ENCODE measurements at places on chromosomes 5 and 9.

GRCh38 chr5:135012033-135012588, 21.9 kb downstream of the PITX1 start:
- no peak for DNase-seq

DNA sequence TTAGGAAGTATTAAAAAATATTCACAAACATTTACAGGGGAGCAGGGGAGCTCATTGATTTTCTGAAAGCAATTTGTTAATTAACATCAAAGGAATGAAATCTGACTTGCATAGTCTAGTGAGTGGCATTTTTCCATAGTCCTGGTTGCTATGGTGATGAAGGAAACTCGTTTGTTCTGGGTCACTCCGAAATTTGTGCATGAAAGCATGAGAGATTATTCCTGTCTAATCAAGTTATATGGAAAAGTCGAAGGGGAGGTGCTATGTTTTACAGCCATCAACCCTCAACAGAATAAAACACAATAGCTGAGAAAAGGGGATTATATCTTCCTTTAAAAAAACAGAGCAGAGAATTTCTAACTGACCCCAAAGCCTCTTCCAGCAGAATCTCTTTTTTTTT, 1495.7 kb upstream of the WWC1 start:
- DNase-seq: no peak

GRCh38 chr9:134461426-134461982, 135.2 kb downstream of the RXRA start:
- no peak for DNase-seq

DNA sequence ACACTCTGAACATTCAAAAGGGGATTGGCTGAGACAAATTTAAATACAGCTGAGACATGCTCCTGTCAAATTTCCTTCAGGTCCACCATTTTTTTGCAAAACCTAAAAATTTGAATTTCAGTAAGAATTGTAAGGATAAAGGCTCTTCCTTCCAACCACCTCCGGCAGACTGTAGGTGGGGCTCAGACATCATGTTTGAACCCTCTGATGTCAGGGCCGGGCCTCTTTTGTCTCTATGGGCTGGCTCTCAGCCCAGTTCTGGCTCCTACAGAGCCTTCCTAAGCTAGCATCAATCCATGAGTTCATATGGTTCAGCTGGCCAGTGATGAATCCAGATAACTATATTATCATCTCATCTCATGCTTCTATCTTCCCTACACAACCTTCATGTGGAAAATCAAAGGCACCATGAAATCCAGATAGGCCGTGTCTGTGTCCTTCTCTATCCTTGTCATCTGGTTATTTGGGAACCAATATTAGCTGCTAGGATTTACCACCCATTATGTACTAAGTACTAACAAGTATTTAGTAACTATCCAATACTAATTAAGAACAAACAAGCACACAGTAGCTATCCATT, 44.2 kb downstream of the NIPSNAP3B start:
- DNase-seq: no peak

GRCh38 chr5:168086746-168087145, 204.7 kb upstream of the WWC1 start:
- DNase-seq: no peak

GRCh38 chr5:56508249-56508648, 275.1 kb upstream of the ANKRD55 start:
- DNase-seq: no peak

DNA sequence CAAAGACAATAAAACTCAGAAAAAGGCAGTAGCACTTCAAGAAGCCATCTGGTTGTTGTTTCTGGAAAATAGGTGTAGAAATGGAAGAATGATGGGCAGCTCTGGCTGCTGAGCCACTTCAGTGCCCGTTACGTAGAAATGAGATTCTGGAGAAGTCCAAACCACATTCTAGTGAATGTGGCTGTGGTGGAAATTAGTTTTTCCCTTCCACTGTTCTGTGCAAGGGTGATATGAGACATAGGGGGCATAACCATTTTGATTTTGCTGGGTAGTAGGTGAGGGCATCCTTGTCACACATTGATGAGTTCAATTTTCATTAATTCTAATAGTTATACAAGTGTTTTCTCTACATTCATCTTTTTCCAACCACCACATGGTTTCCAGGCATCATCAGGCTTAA, 275.1 kb downstream of the MCTP1 start:
- DNase-seq: no peak

GRCh38 chr5:115214541-115214940, 44.8 kb upstream of the TRIM36 start:
- DNase-seq: no peak

DNA sequence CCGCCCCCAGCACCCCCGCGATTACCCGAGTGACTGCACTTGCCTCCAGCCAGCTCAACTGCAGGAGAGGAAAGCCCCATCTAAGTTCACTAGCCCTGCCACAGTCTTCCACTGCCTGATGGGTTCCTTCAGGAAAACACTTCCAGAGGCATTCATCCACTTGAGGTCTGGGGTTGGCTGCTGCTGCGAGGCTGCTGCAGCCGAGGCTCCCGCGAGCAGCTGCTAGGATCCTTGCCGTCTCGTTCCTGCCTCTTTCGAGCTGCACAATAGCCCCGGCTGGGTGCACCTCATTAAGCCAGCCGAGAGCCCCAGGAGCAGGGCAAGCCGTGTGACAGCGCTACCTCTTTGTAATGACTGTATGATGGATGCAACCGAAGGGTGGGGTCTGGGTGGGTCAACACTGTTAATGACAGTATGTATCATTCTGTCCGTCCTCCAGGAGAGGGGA, 24.2 kb upstream of the ELAVL2 start:
- DNase-seq: no peak

- DNase-seq: no peak
Measured at GRCh38 chr5:169162407-169162806, 138.5 kb downstream of the SLIT3 start.

- no peak for DNase-seq
Measured at GRCh38 chr9:82467436-82467835, 478.9 kb downstream of the SPATA31D1 start.

DNA sequence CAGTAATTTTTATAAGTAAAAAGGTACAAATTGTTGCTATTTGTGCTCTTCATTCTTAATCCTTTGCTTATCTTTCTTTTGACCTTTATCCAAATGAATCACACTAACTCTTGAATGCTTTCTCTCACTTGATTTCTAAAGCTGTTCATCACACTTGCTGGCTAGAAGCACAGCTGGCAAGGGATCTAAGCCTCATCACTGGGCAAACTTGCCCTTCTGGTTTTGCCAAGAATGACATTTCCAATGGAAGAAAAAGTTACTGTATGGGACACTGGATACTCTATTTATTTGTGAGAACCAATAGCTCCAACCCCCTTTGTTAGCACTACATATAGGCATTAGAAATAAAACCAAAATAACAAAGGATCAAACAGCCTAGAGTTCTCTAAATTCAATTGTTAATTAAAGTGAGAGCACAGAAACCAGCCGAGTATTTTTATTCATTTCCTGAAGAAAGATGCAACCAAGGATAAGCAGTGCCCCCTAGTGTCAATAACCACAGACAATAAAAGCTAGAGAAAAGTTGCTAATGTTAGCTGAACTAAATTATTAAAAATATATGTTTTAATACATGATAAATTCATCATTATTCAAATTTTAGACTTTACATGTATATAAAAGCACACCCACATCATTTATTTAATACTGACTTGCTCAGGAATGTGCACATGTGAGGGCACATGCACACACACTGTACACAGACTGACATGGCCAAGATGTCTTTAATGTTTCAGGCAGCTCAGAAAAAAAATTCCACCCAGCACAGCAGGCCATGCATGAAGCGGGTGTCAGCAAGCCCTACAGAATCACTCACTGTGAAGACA, 59.8 kb upstream of the POU5F2 start:
- no peak for DNase-seq

DNA sequence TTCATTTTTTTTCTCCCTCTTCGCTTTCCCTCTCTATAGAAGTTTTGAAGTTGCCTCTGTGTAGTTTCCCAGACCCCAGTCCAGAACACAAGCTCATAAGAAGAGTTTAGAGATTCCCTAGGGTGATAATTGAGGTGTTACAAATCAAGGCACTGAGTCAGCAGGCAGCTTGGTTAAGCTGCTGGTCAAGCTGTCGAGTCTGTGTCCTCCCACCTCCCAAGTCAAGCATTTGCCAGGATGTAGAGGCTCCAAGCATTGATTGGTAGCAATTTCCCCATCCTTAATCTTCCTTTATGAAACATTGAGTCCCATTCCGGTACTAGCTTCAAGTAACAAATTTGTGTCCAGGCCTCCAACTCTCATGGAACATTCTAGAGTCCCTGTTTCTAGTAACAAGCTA, 47.5 kb upstream of the SLC1A1 start:
- DNase-seq: no peak

DNA sequence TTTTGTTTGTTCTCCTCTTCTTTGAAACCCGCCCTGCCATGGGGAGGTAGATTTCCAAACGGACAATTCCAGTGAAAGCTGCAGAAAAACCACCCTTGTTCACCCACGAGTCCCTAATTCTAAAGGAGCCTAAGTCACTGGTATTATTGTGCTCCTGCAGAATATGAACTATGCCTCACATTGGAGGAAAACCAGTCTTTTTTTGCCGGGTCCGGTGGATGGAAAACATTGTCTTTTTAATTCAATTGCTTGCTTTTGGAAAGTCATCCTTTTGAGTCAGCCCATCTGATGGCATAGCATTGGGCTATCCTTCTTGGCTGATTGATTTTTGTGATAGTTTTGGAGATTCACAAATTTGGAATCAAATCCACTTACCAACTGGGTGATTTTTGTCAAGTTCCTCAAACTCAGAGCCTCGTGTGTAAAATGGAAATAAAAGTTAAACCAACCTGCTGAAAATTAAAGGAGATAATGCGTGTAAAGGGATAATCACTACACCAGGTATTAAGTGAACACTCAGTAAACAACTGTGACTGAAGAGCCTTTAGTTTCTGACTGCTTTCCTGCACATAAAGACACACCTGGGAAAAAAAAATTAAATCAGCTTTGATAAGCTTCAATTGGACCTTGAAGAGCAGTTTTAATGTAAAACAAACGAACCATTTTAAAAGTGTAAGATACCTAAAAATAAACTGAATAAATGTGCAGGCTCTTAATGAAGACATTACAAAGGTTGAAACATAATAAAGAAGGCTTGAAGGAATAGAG, 780 bp upstream of the CCNJL start:
- no peak for DNase-seq

DNA sequence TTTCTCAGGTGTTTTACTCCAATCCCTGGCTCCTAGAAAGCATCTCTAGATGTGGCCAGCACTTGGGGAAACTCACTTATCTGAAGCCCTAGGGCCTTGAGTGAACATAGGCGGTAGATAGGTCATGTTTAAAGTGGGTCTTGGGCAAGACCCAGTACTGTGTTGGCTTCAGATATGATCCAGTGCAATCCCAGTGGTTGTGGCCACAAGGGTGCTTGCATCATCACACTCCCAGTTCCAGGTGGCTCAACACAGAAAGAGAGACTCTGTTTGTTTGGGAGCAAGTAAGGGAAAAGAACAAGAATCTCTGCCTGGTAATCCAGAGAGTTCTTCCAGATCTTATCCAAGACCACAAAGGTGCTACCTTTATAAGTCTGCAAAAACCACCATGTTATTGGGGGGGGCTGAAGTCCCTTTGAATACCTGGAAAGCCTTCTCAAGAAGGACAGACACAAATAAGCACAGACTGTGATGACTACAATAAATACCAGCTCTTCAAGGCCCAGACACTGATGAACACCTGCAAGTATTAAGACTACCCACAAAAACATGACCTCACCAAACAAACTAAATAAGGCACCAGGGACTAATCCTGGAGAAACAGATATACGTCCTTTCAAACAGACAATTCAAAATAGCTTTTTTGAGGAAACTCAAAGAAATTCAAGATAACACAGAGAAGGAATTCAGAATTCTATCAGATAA, 114.7 kb downstream of the LURAP1L start:
- no peak for DNase-seq

GRCh38 chr9:84851935-84852585, 182.5 kb downstream of the NTRK2 start:
- DNase-seq: no peak

DNA sequence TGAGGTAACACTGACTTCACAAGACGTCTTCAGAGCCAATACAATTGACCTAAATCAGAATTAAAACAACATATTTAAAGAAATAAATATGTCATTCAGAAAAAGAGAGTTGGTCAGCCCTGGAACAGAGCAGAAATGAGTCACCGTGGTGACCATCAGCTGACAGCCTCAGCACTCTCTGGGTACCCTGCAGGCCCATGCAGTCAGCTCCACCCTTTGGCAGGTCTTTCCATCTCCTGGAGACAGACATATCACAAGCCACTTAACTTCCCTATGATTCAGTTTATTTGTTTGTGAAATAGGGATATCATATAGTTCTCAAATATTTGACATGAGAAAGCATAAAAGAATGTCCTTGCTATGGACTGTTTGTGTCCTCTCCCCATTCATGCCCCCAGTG, 151.6 kb upstream of the MEF2C start:
- DNase-seq: no peak

DNA sequence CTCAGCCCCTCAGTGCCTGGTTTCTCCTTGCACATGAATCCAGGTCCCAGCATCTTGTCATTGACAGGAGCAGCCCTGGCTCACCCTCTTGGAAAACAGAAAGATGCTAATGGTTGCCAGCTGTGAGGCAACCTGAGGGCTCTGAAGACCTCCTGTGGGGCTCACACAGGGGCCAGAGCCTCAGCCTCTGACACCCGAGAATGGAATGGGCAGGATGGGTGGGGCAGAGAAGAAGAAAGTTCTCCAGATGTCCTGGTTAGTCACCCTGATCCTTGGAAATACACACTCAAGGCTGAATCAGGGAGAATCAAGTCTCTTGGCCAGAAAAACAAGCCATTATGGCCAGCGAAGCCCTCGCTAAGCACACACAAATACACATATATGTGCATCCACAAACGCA, 32.3 kb upstream of the SPATA31E1 start:
- DNase-seq: no peak

- no peak for DNase-seq
Measured at GRCh38 chr9:37430841-37431597, 8.5 kb downstream of the GRHPR start.

GRCh38 chr5:7405277-7405676, 9.3 kb downstream of the ADCY2 start:
- no peak for DNase-seq

DNA sequence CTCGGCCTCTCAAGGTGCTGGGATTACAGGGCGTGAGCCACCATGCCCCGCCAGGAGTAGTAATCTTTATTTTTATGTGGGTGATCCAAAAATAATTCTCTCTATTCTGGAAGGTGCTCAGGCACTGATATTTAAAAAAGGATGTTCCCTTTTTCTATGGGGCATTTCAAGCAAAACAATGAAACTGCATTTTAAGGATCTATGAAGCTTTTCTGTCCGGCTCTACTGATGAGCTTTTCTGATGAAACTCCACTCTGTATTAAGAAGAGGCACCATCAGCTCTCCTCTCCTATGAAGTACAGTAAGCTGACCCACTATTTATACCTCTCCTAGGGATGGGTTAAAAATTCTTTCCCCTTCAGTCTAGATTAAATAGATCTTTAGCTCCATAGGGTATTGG, 7.4 kb downstream of the ADAM19 start:
- DNase-seq: no peak

Measured in stimulated activated CD8-positive, alpha-beta memory T cell treated with anti-CD3 and anti-CD28 coated beads, Interleukin-7, amount 100 ng/mL, for 48 hours (primary cell).